ENCODE measurements at places on chromosomes 16 and 17. TPM values are rescaled to one million over a fixed set of nuclear protein-coding genes. Genes with fewer than 3 reads are reported as not detected.

Gene FOXC2
- 1.1 TPM for total RNA-seq

Gene OR1F1
- not detected for total RNA-seq

Gene VMO1
- total RNA-seq = not detected

Gene MRPS23
- 41.7 TPM for total RNA-seq

Gene DHRS7C
- not detected for total RNA-seq

Gene ITGB3
- 17.6 TPM for total RNA-seq

Gene C17orf100
- total RNA-seq = 0.28 TPM

Gene SCIMP
- total RNA-seq = not detected

Gene FSCN2
- total RNA-seq = 0.28 TPM

Gene SDR42E2
- total RNA-seq = not detected

Gene PRRT2
- total RNA-seq = 0.90 TPM

Gene SCN4A
- total RNA-seq = not detected

Gene CDH3
- not detected for total RNA-seq

Gene SMIM36
- total RNA-seq = not detected

Gene RAD51C
- 21.1 TPM for total RNA-seq

Gene UMOD
- not detected for total RNA-seq

Gene SEPTIN12
- not detected for total RNA-seq

Gene CSH1
- not detected for total RNA-seq

Gene CDRT15
- total RNA-seq = not detected

Gene SHCBP1
- 18.3 TPM for total RNA-seq

Gene SCARF1
- total RNA-seq = 0.28 TPM

Gene KRT14
- not detected for total RNA-seq

Gene KCNH4
- not detected for total RNA-seq

Gene TEKT5
- total RNA-seq = not detected

Gene KSR1
- total RNA-seq = 8.9 TPM

Gene CACNB1
- total RNA-seq = 2.5 TPM

Gene NUTF2
- 42.7 TPM for total RNA-seq

Gene AANAT
- not detected for total RNA-seq

Gene KRTAP4-5
- total RNA-seq = not detected

Gene OR3A3
- not detected for total RNA-seq

Gene CAVIN1
- total RNA-seq = 644 TPM

Gene ABCA9
- under 0.01 TPM for total RNA-seq

Gene KRT31
- total RNA-seq = not detected

Gene SNRNP25
- total RNA-seq = 63.3 TPM

Gene MPDU1
- 142 TPM for total RNA-seq

Gene NUDT21
- 166 TPM for total RNA-seq

Gene ABCC3
- total RNA-seq = 2.2 TPM

Gene TBKBP1
- 3.6 TPM for total RNA-seq

Gene IRX5
- total RNA-seq = not detected

Gene DNAI2
- total RNA-seq = not detected

Gene CES3
- total RNA-seq = under 0.01 TPM

Gene IQCK
- 5.4 TPM for total RNA-seq

Gene METTL9
- total RNA-seq = 95.5 TPM

Gene GAN
- 5.7 TPM for total RNA-seq

Gene TPSG1
- total RNA-seq = not detected

Gene KRTAP4-3
- total RNA-seq = not detected

Gene CREBBP
- total RNA-seq = 8.3 TPM

Gene EFCAB5
- total RNA-seq = not detected
